Right renal cortex interstitium (tissue), 3 donors: ENCODE measurements at places on chromosomes 2 and 18. TPM values are rescaled to one million over a fixed set of nuclear protein-coding genes. Genes with fewer than 3 reads are reported as not detected.

Gene BOLL
- polyA plus RNA-seq, result 0.07 TPM

Gene CNRIP1
- 23.8 TPM for polyA plus RNA-seq

Gene DAW1
- 0.68 TPM for polyA plus RNA-seq

GRCh38 chr2:32851777-32852439 lies 94.8 kb upstream of the LTBP1 start:
- no peak for DNase-seq

GRCh38 chr2:176174824-176175708 lies 13.4 kb upstream of the HOXD1 start:
- no peak for DNase-seq

DNA sequence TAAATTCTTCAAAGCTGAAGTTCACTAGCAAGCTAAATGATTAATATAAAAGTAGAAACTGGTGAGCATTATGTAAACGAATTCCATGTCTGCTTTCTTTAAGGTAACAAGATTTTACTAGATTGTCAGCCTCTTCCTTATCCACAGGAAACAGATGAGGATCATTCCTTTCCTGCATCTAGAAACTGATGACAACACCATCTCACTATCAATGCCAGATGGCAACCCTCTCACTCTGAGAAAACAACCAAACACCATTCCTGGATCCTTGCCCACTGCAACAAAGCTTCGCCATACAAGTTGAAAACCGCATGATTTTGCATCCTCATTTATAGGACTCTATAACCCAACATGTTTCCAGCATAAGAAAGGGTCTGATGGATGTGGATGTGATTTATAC lies 122.9 kb downstream of the ZNF521 start:
- DNase-seq, result no peak

DNA sequence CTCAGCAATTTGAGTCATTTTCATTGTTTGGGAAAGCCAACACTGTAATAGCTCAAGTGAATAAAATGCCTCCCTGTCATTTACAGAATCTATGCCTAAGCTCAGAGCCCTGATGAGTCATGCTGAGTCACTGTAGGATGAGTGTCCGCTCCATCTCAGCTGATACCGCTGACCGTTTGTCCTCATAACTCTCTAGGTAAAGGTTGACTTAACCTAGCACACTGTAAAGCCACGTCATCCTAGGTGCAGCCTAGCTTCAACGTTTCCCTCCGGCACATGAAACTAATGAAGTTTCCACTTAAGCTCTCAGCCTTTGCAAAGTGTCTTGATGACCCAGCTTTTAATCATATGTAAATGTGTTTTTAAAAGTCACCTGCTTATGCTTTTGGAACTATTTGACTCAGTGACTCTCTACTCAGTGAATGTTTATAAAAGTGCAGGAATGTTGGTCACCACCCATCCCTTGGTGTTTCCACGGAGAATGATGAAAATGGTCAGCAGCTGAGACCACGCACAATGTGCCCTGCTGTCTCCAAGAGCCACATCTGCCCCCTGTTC lies 154.0 kb downstream of the PMAIP1 start:
- no peak for DNase-seq

- DNase-seq, result no peak
Observed at GRCh38 chr18:43662657-43663056, 385.4 kb upstream of the SYT4 start.
